ENCODE measurements at places on chromosomes 7 and 10.

- no peak for DNase-seq
Observed at GRCh38 chr7:149459540-149460452, 1.1 kb downstream of the ZNF777 start.

GRCh38 chr7:69617364-69617763 lies 19.1 kb downstream of the AUTS2 start:
- DNase-seq, result no peak

- no peak for DNase-seq
Observed at GRCh38 chr7:128233471-128233870, 7.6 kb upstream of the LEP start.

DNA sequence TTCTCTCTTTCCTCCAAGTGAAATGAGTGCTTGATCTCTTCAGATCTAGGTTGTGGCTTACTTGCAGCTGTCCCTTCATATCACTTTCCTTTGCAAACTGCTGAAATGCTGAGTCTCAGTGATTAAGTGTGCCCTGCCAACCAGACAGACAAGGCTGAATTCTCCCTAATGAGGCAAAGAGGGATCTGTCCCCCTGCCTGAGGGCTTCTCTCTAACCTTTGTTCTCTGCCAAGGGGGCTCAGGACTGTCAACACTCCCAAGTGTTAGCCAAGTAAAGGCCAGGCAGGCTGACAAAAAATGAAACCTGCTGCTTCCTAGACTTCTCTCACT lies at the start of gene MSS51:
Gene MSS51, minus strand, starts transcription at position 24 of the 330 bp plus-strand sequence. CDS start 5,277 bp downstream, outside the sequence.
- DNase-seq, result peak; percentile 51

DNA sequence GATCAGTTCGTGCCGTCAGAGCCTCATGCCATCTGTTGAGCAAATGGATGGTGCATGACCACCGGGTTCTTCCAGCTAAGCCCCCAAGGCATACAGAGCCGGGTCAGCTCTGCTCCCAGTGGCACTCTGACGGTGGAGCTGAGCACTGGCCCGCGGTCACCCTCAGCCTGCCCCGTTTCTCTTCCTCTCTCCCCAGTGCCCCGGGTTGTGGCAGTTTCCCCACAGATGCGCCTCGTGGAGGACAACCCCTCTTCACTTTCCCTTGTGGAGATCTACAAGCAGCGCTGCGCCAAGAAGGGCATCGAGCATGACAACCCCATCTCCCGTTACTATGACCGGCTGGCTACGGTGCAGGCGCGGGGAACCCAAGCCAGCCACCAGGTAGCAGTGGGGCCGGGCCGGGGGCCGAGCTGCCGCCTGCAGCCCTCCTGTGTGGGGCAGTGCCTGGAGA lies 129.9 kb downstream of the TRRAP start:
- DNase-seq, result no peak

DNA sequence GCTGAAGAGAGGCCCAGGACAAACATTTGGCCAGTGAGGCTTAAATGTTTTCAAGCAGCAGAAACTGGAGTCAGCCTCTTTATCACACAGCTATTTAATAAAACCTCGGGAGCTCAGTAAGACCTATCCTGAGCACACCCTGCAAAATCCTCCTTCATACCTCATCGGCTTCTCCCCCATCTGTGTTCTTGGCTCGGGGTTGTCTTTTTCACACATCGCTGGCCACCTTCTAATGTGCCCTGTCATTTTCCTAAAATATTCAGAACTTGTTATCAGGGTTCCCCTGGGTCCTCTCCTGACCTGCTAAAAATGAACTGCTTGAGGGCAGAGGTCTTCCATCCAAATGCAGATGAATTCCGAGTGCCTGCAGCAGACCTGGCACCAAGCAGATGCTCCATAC lies 310.3 kb upstream of the AKR1E2 start:
- no peak for DNase-seq

DNA sequence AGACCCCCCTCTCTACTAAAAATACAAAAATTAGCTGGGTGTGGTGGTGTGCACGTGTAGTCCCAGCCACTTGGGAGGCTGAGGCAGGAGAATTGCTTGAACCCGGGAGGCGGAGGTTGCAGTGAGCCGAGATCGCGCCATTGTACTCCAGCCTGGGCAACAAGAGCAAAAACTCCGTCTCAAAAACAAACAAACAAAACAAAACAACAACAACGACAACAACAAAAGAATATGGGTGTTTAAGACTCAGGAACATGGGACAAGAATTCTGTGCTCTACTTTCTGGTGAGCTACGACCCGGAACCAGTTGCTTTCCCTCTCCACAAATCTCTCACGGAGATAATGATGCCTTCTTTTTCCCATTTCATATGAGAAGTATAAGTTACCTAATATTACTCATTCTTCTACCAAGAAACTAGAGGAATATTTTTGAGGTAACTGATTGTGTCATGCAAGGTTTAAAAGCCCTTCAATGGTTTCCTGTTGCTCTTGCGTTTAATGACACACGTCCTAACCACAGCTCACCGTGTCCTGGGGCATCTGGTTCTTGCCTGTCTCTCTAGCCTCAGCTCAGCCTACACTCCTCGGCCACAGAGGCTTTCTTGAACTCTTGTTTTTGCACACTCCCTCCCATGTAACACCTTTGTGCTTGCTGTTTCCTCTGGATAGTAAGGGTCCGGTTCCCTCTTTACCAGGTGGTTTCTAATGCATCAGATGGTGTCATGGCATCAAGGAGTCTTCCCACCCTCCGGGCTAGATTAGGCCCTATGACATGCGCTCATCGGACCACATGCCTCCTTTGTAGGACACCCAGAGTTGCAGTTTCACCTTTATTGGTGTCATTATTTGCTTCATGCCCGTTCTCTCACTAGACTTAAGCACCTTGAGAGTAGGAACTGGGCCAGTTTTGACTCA lies 67.5 kb downstream of the PFKFB3 start:
- DNase-seq, result no peak

GRCh38 chr10:112884179-112884504 lies 65.9 kb upstream of the TCF7L2 start:
- DNase-seq, result no peak

- no peak for DNase-seq
Observed at GRCh38 chr7:47837826-47838225, 110.4 kb downstream of the PKD1L1 start.

GRCh38 chr7:19090526-19090925 lies 26.9 kb downstream of the TWIST1 start:
- no peak for DNase-seq

- DNase-seq, result no peak
Observed at GRCh38 chr10:79382491-79382941, 35.2 kb downstream of the PPIF start.

GRCh38 chr10:86659721-86660453 lies 5.5 kb downstream of the OPN4 start:
- no peak for DNase-seq

- DNase-seq, result peak; percentile 65
Observed at GRCh38 chr10:98323221-98324164, 55.5 kb upstream of the LOXL4 start.

GRCh38 chr7:115477193-115477651 lies 553.3 kb downstream of the TFEC start:
- DNase-seq, result no peak

- DNase-seq, result no peak
Observed at GRCh38 chr10:89699581-89700064, 1.8 kb upstream of the KIF20B start.

- no peak for DNase-seq
Observed at GRCh38 chr10:78778444-78779338, 290.1 kb upstream of the ZMIZ1 start.

- no peak for DNase-seq
Observed at GRCh38 chr10:119283818-119284217, 76.4 kb downstream of the GRK5 start.

- DNase-seq, result peak; percentile 39
Observed at GRCh38 chr10:123995461-123996131, 97.8 kb downstream of the CHST15 start.

- DNase-seq, result peak; percentile 20
Observed at GRCh38 chr7:111413739-111414138, 148.6 kb downstream of the IMMP2L start.

- no peak for DNase-seq
Observed at GRCh38 chr10:88121361-88121760, 257.9 kb downstream of the PTEN start.

DNA sequence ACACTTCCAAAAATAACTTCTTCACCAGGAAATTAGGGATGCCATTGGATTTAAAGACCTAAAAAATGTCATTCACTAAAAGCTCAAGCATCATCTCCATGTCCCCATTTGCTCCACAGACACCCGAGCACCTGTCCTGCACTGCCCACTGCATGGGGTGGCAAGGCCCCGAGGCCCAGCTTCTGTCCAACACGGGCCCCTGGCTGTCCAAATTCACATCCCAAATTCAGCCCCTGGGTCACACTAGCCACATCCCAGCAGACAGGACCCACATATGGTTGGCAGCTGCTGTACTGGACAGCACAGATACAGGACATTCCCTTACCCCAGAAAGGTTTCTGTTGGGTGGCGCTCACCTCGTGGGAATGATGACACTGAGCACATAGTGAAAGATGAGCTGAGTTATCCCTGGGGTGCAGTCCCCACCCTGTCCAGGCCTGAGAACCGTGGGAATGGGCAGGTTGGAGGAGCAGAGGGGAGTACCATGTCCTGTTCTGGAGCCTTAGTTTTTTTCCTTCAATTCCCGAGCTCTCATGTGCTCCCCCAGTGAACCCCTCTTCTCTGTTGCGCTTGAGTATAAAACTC lies 55.3 kb downstream of the CSGALNACT2 start:
- DNase-seq, result peak; percentile 1

DNA sequence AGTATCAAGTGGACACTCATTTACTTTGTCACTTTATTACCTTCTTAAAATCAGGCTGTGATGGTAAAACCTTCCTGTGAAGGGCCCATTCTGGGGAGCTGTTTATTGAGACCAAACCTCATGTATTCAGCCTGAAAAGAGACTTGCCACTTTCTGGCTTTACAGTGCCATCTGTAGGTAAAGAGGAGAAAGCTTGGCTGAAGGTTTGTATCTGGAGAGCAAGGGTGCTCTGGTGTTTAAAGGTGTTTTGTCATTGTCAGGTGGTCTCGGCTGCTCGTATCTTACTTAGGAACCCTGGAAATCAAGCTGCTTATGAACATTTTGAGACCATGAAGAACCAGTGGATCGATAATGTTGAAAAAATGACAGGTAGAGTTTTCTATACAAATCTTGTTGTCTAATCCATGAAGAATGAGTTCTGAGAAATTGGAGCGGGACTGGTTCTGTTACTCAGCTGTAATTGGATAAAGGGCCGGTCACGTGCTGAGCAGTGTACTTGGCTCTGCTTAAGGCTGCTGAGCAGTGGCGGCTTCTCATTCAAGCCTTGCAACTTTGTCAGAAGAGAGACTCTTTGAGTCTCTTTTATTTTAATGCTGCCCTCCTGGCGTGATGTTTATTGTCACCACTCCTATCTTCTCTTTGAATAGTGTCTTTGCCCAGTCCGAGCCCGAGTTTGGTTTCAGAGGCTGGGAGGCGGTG lies 46.9 kb downstream of the AP3M1 start:
- DNase-seq, result no peak

- no peak for DNase-seq
Observed at GRCh38 chr7:108736221-108736891, 166.7 kb downstream of the DNAJB9 start.

DNA sequence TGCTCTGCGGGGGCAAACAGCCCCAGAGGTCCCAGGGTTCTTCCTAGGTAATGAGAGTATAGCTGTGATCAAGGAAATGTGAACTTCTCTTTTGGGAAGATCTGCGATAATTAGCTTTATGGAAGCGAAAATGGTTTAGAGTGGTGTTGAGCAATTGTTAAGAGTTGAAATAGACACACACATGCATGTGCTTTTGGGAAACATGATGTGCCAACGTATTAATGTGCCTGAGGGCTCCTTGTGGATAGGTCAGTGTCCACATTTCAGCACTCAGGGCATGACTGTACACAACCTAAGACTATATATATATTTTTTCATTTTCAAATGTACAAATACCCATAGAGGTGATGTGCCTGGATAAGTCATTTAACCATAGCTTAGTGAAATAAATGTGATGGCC lies 67.0 kb downstream of the GSDME start:
- DNase-seq, result no peak

DNA sequence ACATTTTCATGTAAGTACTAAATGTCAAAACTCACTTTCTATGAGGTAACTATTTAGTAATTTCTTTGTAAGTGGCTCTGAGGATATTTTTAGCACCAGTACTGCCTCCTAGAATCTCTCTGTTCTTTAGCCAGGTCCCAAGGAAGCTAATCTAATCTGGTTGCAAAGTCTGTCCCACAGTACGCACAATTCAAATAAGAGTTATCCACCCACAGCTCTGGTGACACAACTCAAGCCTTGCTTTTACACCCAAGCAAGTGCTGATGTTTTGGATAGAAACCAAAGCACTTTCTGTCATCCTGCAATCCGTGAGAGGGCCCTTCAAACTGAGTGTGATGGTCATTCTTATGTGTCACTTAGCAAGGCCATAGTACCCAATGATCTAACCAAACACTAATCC lies 14.5 kb downstream of the GIMAP5 start:
- peak; percentile 53 for DNase-seq

DNA sequence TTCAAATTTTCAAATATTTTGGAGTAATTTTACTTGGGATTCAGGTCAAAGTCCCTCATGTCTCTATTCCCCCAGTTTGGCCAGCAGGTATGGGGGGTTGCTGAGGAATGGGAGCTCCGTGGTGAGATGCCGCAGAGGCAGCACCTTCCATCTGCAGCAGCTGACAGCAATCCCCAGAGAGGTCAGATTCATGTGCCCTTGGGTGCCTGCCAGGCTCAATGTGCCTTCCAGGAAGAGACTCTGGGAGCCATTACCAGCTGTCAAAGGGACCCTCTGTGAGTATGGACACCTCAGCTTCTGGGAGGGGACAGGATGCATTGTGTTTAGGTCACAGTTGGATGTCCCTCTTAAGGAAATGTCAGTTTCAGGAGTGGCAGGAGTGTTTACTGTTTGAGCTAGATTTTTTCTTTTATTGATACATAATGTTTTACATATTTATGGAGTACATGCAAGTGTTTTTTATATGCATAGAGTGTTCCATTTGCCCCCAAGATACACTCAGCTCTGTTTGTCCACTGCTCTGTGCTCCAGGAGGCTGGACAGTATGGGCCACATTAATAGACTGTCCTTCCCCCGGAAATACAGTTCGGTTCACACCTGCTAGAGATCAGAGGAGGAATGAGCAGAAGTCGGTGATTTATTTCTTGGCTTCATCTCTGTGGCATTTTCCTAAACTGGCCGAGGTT lies 75.3 kb upstream of the GRB10 start:
- peak; percentile 27 for DNase-seq

- DNase-seq, result no peak
Observed at GRCh38 chr10:80289451-80290287, at the start of gene MAT1A. Gene MAT1A, minus strand, starts transcription at chr10:80289658. Its CDS starts 235 bp downstream, at chr10:80289423.

GRCh38 chr7:80303315-80303714 lies 168.7 kb downstream of the GNAI1 start:
- DNase-seq, result no peak

- no peak for DNase-seq
Observed at GRCh38 chr7:44858161-44858560, 10.3 kb upstream of the H2AZ2 start.

DNA sequence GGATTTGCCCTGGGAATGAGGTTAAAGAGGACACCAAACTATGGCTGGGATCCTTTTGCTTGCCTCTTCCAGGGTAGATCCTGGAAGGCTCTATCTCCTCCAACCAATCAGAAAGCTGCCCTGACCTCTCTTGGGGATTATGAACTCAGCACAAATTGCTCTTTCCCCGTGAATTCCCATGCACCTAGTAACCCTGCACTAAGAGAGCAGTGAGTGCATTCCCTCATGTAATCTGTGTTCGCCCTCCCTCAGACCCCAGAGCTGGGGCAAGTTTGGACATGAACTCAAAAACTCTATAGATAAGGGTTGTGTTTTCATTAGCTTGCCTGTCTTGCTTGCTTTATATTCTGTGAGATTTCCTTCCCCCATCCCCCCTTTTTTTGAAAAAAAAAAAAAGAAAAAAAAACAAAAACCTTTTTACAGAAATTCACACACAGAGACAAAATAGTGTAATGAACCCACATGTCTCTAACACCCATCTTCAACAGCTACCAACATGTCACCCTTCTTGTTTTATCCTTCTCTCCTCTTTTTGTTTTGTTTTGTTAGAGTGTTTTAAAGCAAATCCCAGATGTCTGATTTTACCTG lies 225.5 kb upstream of the TCF7L2 start:
- no peak for DNase-seq

Measured in heart right ventricle (tissue), 16 donors.